ENCODE measurements at places on chromosomes 2 and 18.

- DNase-seq, result no peak
Observed at GRCh38 chr2:233007739-233008138, 5.3 kb downstream of the NGEF start.

DNA sequence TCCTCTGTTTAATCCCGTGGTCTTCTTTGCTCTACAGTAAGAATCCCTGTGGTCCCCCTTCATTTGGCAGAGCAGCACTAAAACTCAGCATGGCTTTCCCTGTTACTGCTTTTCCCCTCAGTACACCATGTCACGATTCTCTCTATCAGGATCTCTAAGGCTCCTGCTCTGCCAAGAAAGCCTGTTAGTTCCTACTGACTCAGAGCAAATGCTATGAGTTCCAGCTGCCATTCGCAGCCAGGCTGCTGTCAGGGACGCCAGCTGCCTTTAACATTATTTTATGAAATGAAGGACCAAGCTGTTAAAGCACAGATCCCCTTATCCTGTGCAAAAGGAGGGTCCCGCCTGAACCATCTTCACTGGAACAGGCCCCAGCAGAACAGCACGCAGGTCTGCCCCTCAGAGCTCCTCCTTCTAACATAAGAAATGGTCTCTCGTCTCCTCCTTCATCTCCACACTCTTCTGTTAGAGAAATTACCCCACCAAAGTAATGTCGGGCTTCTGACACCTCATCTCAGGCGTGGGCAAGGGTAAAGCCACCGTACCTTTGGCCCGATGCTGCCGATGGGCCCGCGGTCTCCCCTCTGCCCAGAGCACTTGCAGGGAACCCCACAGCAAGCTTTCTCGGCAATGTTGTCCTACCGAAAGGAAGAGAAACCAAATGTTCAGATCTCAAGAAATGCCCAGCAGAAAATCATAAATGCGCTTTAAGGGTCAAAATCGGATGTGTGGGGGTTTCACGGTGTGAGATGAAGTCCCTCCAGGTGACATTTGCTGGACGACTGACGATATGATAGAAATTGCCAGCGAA lies 52.6 kb downstream of the COL6A3 start:
- no peak for DNase-seq

DNA sequence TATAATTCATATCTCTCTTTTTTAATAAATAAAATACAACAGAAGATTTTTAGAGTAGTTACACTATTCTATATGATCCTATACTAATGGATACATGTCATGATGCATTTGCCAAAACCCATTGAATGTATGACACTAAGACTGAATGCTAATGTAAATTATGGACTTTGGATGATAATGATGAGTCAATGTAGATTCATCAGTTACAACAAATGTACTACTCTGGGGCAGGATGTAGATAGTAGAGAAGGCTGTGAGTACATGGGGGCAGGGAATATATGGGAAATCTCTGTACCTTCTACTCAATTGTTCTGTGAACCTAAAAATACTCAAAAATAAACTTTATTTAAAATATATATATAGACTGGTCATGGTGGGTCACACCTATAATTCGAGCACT lies 45.6 kb upstream of the NEDD4L start:
- DNase-seq, result no peak

DNA sequence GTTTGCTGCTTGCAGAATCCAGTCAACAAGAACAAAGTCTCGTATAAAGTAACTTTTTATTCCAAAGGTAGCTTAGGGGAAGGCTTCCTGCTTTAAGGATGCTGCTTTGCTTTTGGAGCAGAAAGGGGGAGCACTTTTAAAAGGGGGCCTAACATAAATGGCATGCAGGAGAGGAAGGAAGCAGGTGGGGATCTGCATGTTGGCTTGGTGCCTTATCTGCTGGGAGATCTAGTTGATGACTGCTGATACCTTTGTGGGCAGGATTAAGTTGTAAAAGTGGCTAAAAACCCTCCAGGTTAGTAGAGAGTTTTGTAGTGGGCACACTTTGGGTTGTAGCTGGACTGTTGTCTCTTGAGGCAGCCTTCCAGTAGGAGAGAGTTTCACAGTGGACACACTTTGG lies 22.5 kb downstream of the UBR3 start:
- DNase-seq, result no peak

DNA sequence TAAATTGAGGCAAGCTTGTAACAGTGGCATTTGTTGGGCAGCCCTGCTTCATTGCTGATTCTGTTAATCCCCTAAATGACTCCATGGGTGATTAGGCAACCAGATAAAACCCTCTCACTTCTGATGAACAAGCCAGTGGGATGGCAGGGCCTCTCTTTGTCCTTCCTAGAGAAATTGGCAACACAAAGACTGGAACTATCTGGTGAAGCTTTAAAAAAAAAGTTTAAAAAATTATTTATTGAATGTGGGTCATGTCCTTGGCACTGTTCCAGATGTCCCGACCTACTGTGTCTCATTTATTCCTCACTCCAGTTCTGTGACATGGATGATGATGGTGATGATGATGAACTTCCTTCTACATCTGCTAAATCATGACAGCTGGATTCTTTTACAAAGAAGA lies 30.8 kb downstream of the NRP2 start:
- peak; percentile 44 for DNase-seq

GRCh38 chr2:60939622-60940021 lies 58.2 kb downstream of the REL start:
- no peak for DNase-seq

DNA sequence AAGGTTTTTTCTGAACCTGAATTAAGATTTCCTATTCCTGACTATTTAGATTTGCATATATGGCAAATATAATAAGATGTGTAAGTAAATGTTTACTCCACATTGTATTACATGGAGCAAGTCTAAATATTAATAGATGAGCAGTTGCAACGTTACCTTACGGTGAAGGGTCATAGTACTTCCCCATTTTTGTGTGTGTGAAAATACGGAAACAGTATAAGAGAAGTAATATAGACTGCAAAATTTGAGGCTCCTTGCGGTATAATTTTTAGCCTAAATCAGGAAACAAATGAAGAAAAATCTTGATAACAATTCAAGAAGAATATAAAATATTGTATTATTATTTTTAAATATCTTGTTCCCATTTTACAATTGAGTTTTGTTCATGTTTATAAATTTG lies 434.2 kb downstream of the GRB14 start:
- no peak for DNase-seq

- no peak for DNase-seq
Observed at GRCh38 chr18:70598406-70598805, 309.6 kb downstream of the SOCS6 start.

GRCh38 chr18:64929036-64929435 lies 780.1 kb upstream of the LINC00305 start:
- peak; percentile 79 for DNase-seq

DNA sequence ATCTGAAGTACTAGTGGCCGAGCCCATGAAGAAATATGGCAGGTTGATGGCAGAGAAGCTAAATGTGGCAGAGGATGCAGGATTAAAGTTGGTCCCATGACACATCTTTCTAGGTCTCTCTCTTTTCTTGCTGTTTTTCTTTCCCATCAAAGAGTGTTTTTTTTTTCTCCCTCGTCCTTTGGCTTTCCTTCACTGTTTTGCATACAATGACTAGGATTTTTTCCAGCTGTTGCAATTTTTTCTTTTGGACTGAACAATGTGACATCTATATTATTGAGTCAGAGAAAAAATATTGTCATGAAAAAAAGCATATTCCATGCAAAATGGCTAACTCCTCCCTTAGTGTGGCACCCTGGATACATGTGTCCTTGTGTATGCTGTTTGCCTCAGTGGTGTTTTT lies 939.5 kb upstream of the FANCL start:
- DNase-seq, result no peak

Data from NCI-H524 (cell line).